ENCODE measurements at places on chromosomes 5 and 9. TPM values are rescaled to one million over a fixed set of nuclear protein-coding genes. Genes with fewer than 3 reads are reported as not detected.

- DNase-seq, result no peak
Observed at GRCh38 chr9:115250621-115251032, 132.7 kb upstream of the TNC start.

DNA sequence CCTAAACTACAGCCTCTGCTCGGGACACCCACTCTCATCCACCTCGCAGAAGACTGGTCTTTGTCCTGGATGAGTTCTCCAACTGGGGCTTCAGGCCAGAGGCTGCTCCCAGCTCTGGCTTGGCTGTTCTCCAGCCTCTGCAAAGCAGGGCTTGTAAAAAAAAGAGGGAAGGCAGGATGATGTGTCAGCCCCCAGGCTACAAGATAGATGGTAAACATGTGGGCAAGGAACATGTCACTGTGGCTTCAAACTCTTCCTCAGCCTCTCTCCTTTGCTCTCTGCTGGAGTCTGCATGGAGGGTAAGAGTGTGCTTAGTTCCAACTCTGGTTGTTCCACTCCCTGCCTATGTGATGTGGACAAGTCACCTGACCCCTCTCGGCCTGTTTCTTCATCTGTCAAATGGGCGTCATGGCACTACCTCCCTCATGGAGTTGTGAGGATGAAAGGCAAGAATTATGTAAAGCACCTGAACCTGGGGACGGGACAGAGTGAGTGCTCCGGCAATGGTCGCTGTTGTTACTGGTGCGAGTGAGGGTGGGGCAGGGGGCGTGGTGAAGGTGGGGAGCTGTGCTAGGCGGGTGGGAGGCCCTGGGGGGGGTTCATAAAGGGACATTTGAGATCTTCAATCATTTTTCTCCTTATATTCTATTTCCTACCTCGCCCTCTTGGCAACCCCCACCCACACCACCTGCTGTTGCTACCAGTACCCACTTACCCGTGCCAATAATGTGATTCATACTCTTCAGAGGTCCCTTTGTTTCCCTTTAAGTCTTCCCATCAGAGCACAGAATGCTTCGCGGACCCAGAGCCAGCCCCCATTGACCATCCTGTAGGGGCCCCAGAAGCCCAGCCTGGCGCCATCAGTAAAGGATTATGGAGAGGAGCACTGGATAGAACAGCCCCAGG is 6.8 kb upstream of the ZNF79 start:
- DNase-seq, result no peak

GRCh38 chr5:30099634-30100033 is 1093.9 kb upstream of the CDH6 start:
- no peak for DNase-seq

The GCNT4 gene
- 0.62 TPM for total RNA-seq

The IFNK gene
- total RNA-seq, result not detected

DNA sequence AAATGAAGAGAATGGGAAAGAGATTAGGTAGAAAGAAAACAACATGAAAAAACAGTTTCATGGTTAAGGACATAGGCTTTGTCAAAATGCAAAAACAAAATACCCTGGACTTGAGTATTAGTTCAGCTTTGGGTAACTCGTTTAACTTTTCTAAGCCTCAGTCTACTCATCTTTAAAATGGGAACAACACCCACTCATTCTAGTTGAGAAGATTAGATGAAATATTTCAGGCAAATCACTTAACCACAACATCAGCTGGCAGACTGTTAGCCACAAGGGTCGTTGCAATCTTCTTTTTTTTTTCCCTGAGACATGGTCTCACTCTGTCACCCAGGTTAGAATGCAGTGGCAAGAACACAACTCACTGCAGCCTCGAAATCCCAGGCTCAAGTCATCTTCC is 185.6 kb downstream of the DCP2 start:
- DNase-seq, result no peak

- DNase-seq, result no peak
Observed at GRCh38 chr5:142946547-142947426, 176.6 kb downstream of the ARHGAP26 start.

- no peak for DNase-seq
Observed at GRCh38 chr5:78113689-78114264, 180.7 kb downstream of the AP3B1 start.

The PCDHB3 gene
- total RNA-seq, result 1.4 TPM

DNA sequence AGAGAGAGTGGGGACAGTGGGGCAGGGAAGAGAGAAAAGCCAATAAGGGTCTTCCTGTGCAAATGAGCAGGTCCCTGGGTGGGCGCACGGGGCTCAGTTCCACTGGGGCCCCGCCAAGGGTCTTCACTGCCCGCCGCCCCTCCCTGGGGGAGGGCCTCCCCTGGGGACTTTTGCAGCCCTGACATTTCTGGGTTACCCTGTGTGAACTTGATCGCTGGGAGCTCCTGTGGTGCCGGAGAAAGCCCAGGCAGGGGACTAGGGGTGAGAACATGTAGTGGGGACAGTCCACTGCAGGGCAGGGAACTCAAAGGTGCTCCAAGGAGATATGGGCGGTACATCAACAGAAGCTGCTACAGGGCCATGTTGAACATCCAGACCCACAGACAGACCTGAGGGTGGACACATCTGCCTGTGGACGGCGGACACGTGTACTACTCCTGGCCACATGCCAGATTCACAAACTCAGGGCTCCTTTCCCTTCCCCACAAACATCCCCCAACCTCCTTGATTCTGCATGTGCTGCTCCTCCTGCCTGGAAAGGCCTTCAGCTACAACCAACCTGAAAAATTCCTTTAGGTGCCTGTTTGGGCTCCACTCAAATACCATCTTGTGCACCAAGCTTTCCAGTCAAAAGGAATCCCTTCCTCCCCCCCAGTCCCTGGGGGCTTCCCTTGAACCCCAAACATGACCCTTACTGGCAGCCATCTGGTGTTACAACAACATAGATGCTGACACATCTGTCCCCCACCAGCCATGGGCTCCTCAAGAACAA is 43.0 kb upstream of the NEK6 start:
- no peak for DNase-seq

DNA sequence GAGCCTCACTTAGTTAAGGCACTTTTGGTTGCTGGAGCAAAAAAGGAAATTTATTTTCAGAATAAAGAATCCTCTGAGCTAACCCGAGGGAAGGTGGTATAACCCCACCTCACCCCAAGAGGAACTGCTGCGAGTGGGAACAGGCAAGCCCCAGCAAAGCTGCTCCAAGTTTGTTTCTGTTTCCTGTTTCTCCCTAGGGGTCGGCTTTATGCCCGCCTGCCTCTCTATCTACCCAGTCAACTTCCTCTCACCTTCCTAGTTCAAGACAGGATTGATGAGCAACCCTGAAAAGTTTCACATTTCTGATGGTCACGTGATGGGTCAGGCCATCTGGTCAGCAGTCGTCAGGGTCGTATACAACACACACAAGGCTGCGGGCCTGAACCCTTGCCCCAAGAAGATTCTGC is 31.1 kb downstream of the TRIO start:
- no peak for DNase-seq

GRCh38 chr5:123371575-123372179 is 51.5 kb downstream of the CEP120 start:
- DNase-seq, result no peak

DNA sequence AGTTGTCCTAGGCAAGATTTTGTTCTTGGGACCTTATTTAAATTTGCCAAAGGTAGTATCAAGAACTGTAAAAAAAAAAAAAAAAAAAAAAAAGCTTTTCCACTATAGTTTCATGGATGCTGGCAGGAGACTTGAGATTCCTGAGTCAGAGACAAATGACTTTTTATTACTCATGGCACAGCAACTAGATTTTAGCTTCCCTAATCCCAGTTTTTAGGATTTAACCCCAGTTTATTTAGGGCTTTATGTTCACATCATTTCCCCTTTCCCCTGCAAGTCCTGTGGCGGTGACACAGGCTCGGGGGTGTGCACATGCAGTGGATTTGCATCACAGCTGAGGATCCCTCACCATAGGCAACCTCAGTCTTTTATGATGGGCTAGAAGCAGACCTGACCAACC is 144.9 kb downstream of the GOLPH3 start:
- no peak for DNase-seq

DNA sequence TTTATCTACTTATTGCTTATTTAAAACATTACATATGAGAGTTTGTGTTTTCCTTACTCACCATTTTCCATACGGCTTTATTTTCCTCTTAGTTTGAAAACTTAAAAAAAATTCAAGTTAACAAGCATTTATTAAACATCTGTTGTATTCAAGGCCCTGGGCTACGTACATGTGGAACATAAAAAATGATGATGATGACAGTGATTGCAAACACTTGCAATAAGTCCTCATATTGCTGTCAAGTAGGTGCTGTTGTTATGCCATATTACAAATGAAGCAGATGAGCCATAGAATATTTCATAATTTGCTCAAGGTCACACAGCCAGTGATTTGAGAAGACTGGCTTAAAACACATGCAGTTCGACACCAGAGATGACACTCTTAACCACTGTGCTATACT is 180.6 kb downstream of the COMMD10 start:
- DNase-seq, result no peak

The CYSRT1 gene
- not detected for total RNA-seq

GRCh38 chr5:96074870-96075269 is 113.2 kb upstream of the ELL2 start:
- DNase-seq, result no peak

The POLE3 gene
- total RNA-seq, result 16.9 TPM

- no peak for DNase-seq
Observed at GRCh38 chr5:138637256-138637655, 62.1 kb upstream of the HSPA9 start.

DNA sequence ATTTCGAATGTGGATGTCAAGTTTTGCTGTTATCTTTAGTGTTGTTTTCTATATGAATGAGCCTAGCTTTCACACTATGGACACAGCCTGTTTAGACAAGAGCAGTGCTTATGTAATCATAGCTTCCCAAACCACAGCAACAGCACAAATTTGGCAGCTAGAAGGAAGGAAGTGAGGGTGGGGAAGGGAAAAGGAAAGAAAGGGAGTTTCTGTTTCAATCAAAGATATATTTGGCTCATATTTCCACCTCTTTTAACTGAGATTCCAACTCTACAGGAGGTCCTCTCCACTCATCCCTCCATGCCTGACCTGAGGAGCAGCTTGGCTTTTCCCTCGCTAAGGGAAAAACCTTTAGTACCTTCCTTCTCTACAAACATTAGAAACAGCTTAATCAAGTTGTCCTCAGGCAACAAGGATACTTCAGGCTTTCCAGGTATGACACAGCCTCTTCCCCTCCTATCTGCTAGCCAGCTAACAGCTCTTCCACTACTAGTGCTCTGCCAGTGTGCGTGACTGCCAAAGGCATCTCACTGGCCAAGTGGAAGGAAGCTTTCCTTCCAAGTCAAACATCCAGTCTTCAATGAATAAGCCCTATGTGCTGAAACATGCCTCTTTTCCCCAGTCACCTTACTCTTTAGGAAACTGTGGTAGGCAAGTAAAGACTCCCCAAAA is 268.6 kb upstream of the PTGER4 start:
- DNase-seq, result no peak

DNA sequence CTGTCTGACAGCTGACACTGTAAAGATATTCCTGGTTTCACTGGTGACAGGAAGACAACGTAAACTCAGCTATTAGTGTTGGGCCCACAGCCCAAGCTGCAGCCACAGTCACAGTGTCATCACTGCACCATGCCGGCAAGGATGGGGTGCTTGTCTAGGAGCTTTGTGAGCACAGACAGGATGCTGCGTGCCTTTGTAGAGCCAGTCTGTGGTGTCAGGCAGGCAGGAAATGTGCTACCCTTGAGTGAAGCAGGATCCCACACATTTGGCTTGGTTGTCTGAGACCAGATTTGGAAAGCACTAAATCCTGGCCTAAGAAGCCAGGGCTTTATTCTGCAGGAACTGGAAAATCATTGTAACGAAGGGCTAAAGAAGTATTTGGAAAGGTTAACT is 121.6 kb upstream of the ADAMTS16 start:
- no peak for DNase-seq

DNA sequence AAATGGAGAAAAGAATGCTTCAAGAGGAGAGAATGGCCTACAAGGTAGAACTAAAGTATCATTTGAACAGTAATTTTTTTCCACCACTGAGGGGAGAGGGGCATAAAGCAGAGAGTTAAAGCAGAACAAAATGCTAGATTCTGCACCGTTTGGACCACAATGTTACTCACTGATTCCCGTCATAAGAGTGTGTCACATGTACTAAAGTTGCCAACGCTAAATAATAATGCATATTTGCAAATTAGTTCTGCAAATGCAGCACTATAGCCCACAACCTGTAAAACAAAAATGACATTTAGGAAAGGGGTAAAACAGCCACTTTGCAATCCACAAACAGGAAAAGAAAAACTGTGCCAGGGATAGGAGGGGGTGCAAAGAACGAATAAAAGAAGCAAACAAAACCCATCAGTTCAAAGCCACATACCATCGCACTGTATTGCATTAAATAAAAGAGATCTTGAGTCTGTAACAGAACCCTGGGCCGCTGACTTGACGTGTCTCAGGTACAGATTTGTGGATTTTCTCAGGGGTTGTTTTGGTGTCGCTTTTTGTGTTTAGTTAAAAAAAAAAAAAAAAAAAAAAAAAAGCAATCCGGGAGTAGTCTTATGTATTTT is 7.7 kb upstream of the NFIB start:
- no peak for DNase-seq

- no peak for DNase-seq
Observed at GRCh38 chr5:161547406-161547737, 847 bp upstream of the GABRB2 start.

DNA sequence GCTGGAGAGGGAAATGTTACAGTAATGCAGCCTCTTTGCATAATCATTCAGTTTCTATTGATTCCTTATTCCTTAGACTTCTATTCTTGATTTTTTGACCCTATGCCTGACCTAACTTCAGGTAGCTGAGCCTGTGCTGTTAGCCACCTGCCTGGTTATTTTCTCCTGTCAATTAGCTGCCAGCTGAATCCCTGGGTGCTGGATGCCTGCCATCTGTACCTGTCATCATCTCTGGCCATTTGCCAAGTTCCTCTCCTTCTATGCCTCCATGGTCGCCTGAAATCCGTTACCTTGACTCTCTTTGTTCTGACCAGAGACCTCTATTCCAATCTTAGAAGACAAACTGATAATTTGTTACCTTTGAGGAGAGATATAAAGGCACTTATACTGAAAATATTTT is 178.3 kb downstream of the CAVIN4 start:
- no peak for DNase-seq

- DNase-seq, result no peak
Observed at GRCh38 chr9:22054076-22054475, 45.0 kb upstream of the CDKN2B start.

DNA sequence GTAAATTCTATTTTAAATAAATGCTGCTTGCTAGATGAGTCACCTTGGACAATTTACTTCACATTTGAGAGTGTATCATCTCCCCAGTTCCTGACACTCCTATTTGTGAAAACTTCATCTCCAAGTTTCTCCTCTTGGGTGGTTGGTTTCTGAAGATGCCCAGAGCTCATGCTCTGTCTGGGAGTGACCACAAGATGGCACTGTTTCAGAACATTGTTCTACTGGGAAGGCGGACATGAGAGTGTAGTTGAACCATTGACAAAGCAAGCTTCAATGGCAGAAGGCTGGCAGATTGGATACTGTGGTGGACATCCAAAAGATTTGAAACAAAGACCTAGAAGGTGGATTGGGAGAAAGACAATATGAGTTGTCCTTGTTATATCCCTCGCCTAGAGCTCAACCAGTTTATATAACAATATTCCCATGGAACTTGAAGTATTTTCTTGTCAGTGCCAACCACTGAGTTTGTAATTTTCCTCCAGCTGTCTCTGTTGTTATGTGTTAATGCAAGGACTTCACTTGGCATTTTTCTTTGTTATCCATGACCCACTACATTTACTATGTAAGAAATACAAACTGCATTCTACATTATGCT is 234.3 kb upstream of the ANKH start:
- DNase-seq, result no peak

The FBXL7 gene
- total RNA-seq, result 26.2 TPM

Data from cardiac septum (tissue), 1 donor.